NCI-H2081 treated with DMSO at 0.1 percent for 48 hours (cell line): ENCODE measurements at places on chromosomes 16 and 17.

- DNase-seq = no peak
Observed at GRCh38 chr16:59690216-59690615, 956.1 kb upstream of the GOT2 start.

GRCh38 chr17:31488982-31489294 lies 97.5 kb downstream of the RAB11FIP4 start:
- no peak for DNase-seq

DNA sequence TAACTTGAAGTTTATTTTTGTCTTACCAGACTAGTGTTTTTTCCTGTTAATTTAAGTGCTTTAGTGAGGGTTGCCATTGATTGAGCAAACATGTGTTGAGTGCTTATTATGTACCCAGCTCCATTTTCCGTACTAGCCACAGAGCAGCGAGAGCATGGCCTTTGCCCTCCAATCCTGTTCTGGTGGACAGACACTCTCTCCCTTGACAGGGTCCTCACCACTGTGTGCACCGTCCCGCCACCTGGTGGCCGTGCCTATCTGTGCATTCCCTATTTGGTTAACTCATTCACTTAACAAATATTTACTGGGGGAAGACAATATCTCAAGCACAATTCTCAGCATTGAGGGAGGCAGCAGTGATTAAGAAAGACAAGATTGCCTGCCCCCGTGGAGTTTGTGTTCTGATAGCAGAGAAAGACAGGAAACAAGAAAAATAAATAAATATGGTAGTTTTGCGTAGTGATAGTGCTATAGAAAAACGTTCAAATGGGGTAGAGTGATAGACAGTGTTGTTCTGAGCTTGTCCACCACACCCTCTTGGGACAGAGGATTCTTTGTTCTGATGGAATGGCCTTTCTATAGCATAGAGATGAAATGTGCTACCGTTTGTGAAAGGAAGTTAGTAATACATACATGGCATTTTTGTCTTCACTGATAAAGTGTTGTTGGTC lies 13.0 kb downstream of the CDH13 start:
- DNase-seq = no peak

GRCh38 chr16:49023050-49023449 lies 258.6 kb downstream of the CBLN1 start:
- no peak for DNase-seq

DNA sequence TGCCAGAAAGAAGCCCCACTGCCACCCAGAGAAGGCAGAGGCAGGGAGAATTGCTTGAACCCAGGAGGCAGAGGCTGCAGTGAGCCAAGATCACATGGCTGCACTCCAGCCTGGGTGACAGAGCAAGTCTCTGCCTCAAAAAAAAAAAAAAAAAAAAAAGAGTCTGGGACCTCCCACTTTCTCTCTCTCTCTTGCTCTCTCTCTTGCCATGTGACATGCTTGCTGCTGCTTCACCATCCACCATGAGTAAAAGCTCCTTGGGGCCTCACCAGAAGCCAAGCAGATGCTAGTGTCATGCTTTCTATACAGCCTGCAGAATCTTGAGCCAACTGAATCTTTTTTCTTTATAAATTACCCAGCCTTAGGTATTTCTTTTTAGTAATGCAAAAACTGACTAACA lies 21.5 kb upstream of the SRSF1 start:
- no peak for DNase-seq

- DNase-seq = no peak
Observed at GRCh38 chr16:50160495-50161164, 7.5 kb downstream of the TENT4B start.
